ENCODE measurements at places on chromosomes 6 and 20. TPM values are rescaled to one million over a fixed set of nuclear protein-coding genes. Genes with fewer than 3 reads are reported as not detected.

DNA sequence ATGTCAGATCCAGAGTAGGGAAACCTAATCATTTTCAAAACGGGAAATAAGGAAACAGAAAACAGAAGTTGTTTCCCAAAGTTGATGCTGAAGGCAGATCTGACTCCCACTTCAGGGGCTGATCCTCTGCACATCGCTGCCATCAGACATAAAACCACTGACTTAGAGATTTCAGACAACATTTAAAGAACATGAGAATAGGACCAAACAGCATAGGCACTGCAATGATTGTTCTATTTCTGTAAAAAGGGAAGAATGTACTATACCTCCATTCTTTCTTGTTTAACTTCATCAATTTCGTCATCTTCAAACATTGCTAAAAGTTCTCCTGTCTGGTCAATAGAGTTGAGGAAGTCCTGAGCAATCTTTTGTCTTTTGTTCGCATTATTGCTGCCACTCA, 324.7 kb upstream of the RUNX2 start:
- no peak for DNase-seq

DNA sequence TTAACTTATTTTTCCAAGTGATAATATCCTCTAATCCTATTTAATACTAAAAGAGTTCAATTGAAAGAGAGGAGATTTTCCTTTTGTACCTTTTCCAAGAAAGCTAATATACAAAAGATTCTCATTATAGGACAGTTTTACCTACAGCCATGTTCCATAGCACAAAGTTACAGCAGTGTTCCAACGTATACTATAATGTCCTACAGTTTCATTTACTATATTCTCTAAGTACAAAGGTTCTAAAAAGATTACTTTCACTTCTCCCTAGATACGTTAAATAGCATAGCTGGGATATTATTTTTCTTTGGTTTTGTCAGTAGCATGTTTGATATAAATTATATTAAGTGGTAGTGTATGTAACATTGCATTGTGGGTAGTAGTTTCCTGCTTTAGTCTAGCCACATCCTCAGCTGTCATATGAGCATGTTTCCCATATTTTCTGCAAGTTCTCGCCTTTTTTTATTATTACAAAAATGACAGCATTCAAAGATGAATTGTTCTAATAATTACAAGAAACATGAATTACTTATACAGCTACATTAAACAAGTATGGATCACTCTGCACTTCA, 4.4 kb upstream of the RUNX2 start:
- DNase-seq, result no peak

GRCh38 chr6:46305833-46306232, 135.1 kb upstream of the ENPP5 start:
- no peak for DNase-seq

DNA sequence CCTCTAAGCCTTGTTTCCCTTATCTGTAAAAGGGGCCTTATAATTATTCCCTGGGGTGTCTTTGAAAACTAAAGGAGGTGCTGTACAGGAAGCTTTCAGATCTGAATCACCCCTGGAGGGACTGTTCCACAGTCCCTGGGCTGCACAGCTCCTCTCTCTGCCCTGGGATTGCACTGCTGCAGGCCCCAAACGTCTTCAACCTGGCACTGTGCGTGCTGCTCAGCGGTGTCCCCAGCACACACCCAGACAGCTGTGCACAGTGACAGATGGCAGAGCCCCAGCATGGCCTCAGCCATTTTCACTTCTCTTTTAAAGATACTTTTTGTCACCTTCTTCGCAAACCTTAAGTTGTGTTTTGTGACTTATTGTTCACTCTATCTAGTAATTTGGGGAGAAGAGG, 50.7 kb upstream of the INSM1 start:
- DNase-seq, result no peak

- no peak for DNase-seq
Observed at GRCh38 chr20:54382419-54382818, 93.0 kb upstream of the DOK5 start.

DNA sequence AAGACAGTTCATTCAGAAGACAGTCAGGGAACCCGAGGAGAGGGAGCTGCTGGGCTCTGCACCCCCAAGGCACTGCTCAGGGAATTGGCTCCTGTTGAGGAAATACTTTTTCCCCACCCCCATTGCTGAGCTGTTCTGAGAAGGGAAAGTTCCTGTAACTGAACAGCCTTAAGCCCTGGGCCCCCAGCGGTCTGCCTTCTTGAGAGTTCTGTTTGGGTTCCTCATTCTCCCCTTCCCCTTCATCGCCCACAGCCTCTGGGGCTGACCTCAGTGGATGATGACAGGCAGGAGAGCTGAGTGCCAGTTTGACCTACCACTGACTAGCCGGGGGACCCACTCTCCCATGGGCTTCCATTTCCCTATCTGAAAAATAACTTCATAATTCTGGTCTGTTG, 10.7 kb downstream of the HCK start:
- no peak for DNase-seq

DNA sequence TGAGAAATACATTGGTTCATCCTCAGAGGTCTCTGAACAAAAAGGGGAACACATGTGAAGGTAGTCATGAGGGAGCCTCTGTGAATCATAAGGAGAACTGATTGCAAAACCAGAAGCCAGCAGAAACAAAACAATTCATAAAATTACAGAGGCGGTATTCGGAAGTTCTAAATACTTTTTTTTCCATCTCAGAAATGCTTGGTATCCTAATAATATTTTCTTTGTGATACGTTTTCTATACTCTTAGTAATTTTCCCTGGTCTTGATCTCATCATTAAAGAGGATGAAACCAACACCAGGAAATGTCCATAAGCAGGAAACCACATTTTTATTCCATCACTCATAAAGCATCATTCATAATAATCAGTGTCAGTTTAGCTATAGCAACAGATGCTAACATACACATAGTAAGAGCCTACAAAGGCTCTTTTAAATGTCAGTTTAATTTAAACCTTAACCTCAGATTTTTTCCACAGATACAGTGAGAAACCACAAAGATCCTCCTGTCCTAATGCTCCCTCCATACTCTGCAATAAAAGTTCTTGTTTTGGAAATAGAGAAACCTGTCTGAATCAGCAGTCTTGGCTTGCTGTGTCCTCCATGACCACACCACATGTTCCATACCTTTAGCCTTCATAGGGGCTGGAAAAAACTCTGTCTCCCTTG, 29.2 kb downstream of the SGK1 start:
- no peak for DNase-seq

- DNase-seq, result no peak
Observed at GRCh38 chr6:139706912-139707311, 332.5 kb upstream of the CITED2 start.

- no peak for DNase-seq
Observed at GRCh38 chr6:1856381-1856780, 246.7 kb downstream of the FOXC1 start.

DNA sequence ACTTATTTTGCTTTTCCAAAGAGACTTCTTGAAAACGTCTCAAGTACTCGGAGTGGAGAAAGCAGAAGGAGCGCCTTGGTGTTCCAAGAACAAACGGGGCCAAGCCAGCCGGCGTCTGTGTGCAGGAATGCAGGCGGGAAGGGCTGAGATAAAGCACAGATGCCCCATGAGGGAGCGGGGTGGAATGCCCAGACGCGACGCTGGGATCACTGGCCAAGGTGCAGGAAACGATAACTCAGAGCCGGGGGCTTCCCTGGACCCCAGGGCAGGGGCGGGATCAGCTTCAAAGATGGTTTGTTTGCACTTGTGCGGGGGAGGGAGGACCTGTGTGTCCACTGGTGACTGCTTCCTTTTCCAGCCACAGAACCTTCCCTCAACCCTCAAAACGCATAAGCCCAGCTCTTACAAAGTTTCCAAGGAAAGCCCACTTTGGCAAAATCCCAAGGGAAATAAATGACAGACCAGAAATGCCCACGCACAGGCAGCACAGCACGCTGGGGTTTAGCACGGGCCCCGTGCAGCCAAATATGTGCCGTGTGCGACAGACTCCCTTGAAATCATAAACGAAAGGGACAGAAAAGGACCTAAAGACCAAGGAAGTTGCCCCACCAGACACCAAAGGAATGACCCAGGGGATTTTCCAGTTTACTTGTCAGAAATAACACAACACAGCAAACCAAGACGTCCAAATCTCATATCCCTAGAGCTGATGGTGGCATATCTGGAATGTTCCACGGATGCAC, 113.9 kb downstream of the NFATC2 start:
- no peak for DNase-seq

DNA sequence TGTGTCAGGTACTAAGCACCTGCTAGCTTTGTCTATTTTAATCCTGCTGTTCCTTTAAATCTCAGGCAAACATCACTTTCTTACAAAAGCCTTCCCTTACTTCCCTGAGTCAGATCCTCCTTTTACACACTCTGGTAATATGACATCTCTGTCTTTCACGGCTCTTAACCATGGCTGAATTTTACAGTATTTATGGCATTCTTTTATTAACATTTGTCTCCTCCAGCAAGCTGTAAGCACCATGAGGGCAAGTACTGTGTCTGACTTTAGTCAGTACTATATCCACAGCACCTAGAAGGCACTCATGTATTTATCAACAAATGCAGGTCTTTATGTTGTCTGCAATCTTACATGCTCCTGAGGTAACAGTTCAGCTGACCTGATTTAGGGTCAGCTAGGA, 33.7 kb upstream of the HBS1L start:
- no peak for DNase-seq

Gene PLCB4
- total RNA-seq, result 14.1 TPM

Gene LY6G6C
- total RNA-seq, result not detected

Measured in H1 (cell line).